ENCODE measurements at places on chromosomes 11 and 22. TPM values are rescaled to one million over a fixed set of nuclear protein-coding genes. Genes with fewer than 3 reads are reported as not detected.
A peak's percentile ranks its signal among the peaks of the same experiment; 100 is the strongest.

- no peaks in the 10 kb centered on the region for H3K27me3 ChIP-seq
- no peaks in the 10 kb centered on the region for H3K36me3 ChIP-seq
- no peak overlapping the region for H3K27ac ChIP-seq
- no peak overlapping the region for H3K4me3 ChIP-seq
- peak; percentile 84 for DNase-seq
Measured at GRCh38 chr11:131745405-131745804, 375.0 kb downstream of the NTM start.

- H3K36me3 ChIP-seq = no peaks in the 10 kb centered on the region
- DNase-seq = no peak
- H3K27ac ChIP-seq = no peak overlapping the region
- H3K27me3 ChIP-seq = no peaks in the 10 kb centered on the region
- no peak overlapping the region for H3K4me3 ChIP-seq
- no peaks in the 10 kb centered on the region for H3K4me1 ChIP-seq
Measured at GRCh38 chr11:78304201-78304600, 113.4 kb downstream of the GAB2 start.

- H3K27ac ChIP-seq = no peak overlapping the region
- H3K4me3 ChIP-seq = no peak overlapping the region
- no peaks in the 10 kb centered on the region for H3K36me3 ChIP-seq
- no peak for DNase-seq
Measured at GRCh38 chr22:44570476-44571445, 72.7 kb upstream of the RTL6 start.

The NAA40 gene
- 24.7 TPM for polyA plus RNA-seq

GRCh38 chr22:17951315-17951714 lies 73.0 kb downstream of the MICAL3 start:
- H3K27me3 ChIP-seq = no peaks in the 10 kb centered on the region
- H3K27ac ChIP-seq = no peak overlapping the region
- no peak for DNase-seq
- peaks cover 10% of the 10 kb centered on the region for H3K4me1 ChIP-seq
- H3K4me3 ChIP-seq = no peak overlapping the region

- H3K4me3 ChIP-seq = no peak overlapping the region
- H3K27ac ChIP-seq = peak overlapping the region; percentile 51
- DNase-seq = peak; percentile 98
- 0 out of 2 replicates have a peak, but pooled peaks cover 2% of the 10 kb centered on the region for H3K27me3 ChIP-seq
- H3K36me3 ChIP-seq = no peaks in the 10 kb centered on the region
- peaks cover 4% of the 10 kb centered on the region for H3K4me1 ChIP-seq
Measured at GRCh38 chr11:34274712-34275398, 83.0 kb downstream of the ABTB2 start.

The TCN1 gene
- polyA plus RNA-seq = not detected

GRCh38 chr11:37503411-37504059 lies 905.5 kb upstream of the RAG2 start:
- H3K27ac ChIP-seq = no peak overlapping the region
- no peaks in the 10 kb centered on the region for H3K36me3 ChIP-seq
- peaks cover 12% of the 10 kb centered on the region for H3K4me1 ChIP-seq
- no peak overlapping the region for H3K4me3 ChIP-seq
- no peak for DNase-seq
- H3K27me3 ChIP-seq = no peaks in the 10 kb centered on the region

The GRK2 gene
- polyA plus RNA-seq = 45.8 TPM

The ANGPTL5 gene
- polyA plus RNA-seq = not detected
